ENCODE measurements at places on chromosomes 3 and 15.

- no peak for DNase-seq
Measured at GRCh38 chr3:12766541-12766940, 7.5 kb upstream of the TMEM40 start.

- DNase-seq = no peak
Measured at GRCh38 chr3:127987309-127987995, 64.8 kb upstream of the SEC61A1 start.

DNA sequence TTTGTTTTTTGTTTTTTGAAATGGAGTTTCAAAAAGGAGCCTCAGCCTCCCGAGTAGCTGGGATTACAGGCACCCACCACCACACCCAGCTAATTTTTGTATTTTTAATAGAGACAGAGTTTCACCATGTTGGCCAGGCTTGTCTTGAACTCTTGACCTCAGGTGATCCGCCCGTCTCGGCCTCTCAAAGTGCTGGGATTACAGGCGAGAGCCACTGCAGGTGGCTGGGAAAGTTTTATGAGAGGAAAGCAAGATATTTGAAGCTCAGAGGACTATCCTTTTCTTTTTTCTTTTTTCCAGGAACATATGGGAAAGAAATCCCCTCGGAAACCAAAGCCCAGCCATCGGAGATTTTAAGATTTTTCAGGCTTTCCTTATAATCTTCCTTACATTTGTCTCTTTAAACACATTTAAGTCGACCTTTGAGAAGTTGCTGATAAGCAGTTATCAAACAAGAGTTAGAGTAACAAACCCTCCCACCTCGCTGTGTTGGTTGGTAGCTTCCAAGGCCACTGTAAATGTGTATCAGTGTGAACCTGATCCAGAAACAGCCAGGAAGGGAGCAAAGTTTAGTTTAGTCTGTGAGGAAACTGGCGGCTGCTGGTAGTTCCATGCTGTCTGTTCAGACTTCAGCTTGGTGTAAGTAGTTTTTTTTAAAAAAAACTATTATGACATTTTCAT, 34.5 kb upstream of the MAP3K13 start:
- DNase-seq = no peak

DNA sequence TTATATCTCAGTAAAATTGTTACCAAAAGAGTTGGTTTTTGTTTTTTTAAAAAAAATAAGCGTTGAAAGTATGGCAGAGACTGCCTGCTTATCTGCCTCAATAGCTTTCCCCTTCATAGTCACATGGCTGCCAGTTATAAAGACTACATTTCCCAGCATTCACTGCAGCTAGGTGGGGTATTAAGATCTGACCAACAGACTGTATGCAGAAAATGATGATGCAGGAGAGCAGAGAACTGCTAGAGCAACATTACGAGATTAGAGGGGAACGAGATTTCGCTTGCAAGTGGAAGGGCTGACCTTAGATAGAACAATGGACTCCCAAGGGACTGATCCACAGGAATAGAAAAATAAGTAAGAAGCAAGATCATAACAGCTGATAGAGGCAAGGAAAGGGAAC, 14.3 kb downstream of the RHOA start:
- peak; percentile 34 for DNase-seq

DNA sequence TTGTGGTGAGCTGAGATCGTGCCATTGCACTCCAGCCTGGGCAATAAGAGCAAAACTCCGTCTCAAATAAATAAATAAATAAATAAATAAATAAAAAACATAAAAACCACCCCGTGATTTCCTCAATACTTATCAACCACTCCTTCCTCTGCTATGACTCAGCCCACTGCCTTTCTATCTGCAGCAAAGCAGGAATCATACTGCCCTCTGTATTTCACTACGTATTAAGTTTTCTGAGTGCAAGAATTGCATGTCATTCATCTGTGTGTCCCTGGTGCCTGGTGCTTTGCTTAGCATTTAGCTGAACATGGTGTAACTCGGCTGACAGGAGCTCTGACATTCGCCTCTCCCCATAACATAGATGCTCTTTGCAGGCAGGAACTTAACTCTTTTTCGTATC, 7.1 kb downstream of the LSG1 start:
- DNase-seq = peak; percentile 16

- no peak for DNase-seq
Measured at GRCh38 chr3:56443372-56443771, 24.9 kb downstream of the ERC2 start.

GRCh38 chr3:184764191-184764590, 47.8 kb upstream of the VPS8 start:
- DNase-seq = no peak

- no peak for DNase-seq
Measured at GRCh38 chr3:98433764-98434163, 29.2 kb upstream of the OR5K1 start.

DNA sequence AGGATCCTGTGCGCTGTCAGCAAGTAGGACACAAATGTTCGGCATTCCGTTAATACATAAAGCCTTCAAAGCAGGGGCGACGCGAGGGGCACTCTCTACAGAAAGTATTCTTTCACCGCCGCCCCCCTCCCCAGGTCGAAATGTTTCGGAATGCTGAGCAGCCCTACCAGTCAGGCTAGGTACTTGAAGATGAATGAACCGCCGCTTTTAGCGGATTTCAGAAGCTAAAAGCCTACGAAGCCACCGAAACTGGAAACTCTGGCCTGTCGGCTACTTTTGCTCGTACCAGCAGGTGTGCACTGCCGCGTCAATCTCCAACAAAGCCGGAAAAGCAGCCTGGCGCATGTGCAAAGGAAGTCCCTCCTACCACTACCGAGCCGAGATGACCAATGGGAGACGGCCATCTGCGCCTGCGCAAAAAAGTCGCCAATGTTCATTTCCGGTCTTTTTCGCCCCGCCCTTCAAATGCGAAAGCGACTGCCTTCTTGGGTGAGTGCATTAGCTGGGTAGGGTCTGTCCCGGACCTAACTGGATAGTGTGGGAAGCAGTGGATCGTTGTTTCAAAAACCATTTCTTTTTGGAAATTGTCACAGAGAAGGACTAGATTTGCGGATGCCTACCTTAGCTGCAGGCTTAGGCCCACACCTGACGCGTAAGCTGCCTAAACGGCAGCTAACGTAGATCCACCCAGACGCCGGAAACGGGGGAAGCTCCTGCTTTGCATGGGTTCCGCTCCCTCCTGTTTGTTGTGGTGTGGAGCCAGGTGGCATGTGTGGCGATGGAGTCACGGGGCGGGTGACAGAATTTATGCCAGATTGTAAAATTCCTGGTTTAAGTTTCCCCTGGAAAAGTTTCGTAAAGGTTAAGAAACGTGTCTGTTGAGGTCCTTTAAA, at the start of gene WDR5B:
WDR5B (minus strand) TSS at position 301 of the 893 bp plus-strand sequence. CDS start 534 bp downstream, outside the sequence.
- DNase-seq = peak; percentile 98

GRCh38 chr15:37425541-37425940, 325.2 kb upstream of the MEIS2 start:
- DNase-seq = peak; percentile 39

DNA sequence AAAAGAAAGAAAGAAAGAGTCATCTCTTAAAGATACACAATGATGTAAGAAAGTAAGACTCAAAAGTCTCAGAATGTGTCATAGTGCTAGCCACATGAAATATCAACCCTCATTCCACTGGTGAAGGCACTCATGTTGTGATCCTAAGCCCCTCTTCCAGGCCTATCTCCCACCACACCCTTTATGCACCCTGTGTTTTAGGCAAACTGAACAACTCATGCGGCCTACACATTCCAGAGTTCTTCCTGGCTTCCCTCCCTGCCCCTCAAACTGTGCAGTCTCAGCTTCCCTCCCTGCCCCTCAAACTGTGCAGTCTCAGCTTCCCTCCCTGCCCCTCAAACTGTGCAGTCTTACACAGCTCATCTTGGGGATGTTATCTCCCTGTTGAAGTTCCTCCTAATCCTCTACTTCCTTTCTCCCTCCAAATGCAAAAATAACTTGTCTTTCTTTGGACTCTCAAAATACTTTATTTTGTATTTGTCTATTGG, 69.0 kb upstream of the FNDC3B start:
- peak; percentile 59 for DNase-seq

DNA sequence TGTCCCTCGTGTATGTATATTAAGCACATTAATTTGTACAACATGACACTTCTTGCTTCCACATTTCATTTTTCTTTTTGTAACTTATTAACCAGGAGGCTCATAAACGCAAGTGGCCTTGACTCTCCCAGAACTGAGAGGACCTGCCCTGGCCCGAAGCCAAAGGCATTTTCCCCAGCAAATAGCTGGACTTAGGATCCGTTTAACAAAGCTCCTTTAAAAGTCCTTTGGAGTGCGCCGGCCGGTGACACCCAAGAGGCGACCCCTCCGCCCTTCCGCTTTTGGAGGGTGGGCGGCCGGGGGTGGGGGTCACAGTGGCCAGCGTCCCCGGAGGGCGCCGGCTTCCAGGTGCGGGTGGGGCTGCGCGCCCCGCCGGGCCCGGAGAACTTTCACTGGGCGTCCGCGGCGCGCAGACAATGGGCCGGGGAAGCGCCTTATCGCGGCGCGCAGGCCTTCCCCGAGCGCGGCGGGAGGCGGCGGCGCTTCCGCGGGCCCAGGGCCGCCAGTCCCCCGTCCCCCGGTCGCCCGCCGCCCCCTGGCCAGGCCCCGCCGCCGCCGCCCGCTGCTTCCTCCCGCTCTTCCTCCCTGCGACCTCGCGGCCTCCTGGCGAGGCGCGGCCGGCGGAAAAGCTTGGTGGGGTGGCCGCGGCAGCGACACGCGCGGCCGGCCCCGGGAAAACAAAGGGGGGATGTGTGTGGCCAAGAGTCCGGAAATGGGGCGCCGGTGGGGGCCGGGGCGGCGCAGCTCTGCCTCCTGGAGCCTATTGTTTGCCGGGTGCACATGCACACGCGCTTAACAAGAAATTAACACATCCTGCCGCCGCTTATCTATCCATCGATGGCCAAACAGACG, 613.4 kb downstream of the MCTP2 start:
- no peak for DNase-seq

DNA sequence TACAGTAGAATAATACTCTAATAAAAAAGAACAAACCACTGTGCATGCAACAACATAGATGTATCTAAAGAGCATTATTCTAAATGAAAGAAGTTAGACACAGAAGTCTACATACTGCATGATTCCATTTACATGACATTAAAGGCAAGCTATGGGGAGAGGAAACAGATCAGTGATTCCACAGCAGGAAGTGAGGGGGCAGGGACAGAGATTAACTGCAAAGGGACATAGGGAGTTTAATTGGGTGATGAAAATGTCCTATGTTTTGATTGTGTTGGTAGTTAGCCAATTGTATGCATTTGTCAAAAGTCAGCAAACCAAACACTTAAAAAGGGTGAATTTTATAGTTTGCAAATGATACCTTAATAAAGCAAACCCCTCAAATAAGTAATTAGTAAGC, 13.8 kb downstream of the CRYGS start:
- DNase-seq = no peak

GRCh38 chr3:192106543-192106942, 620.8 kb downstream of the FGF12 start:
- no peak for DNase-seq

DNA sequence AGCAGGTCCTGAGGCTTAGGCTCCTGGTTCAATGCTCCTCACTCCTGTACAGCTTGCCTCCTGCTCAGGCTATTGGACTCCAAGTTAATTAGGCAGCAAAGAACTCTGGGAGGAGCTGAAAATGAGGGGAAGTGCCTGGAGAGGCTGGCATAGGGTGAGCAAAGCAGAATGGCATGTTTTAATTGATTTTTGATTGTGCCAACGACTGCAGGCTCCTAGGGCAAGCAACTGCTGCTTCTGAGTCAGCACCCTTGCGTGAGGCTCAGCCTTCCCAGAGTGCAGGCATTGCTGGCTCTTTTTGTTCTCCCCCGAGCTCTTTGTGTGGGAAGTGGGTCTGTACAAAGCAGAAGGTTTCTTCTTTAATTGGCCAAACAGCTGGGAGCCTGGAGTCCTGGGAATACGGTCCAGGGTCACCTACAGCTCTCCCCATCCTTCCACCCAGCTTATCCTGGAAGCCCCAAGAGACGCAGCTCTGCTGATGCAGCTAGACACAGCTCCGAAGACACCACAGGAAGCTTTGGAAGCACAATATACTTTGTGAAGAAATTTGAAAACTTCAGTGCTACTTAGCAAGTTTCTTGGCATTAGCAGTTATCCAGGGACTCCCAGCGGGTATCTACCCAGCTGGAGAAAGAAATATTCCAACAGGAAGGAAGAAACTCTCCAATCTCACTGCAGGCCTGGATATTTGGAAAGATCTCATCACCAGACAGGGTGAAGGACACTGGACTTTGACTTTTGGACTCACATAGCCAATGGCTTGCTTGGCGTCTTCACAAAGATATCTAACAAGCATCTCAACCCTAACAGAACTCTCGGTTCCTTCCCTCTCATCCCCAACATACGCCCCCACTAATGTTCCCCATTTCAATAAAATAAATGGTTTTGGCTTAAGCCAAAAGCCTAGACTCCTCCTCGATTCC, 76.8 kb downstream of the BDH1 start:
- DNase-seq = peak; percentile 48

DNA sequence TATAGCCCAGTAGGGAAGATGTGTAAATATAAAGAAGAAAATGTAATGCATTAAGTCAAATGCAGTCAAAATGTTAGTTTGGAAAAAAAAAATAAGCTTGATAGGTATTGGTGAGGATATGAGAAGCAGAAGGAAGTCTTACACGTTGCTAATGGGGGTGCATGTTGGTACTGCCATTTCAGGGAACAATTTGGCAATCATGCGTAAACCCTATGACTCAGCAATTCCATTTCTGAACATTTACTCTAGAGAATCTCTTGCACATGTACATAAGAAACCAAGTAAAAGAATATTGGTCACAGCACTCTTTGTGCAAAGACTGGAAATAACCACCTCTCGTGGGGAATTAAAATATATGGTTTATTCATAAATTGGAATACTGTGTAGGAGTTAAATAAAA, 35.5 kb upstream of the TIMP4 start:
- peak; percentile 81 for DNase-seq

GRCh38 chr3:181363231-181363630, 348.5 kb upstream of the SOX2 start:
- DNase-seq = no peak

GRCh38 chr15:82298520-82298919, 35.9 kb downstream of the SAXO2 start:
- no peak for DNase-seq

DNA sequence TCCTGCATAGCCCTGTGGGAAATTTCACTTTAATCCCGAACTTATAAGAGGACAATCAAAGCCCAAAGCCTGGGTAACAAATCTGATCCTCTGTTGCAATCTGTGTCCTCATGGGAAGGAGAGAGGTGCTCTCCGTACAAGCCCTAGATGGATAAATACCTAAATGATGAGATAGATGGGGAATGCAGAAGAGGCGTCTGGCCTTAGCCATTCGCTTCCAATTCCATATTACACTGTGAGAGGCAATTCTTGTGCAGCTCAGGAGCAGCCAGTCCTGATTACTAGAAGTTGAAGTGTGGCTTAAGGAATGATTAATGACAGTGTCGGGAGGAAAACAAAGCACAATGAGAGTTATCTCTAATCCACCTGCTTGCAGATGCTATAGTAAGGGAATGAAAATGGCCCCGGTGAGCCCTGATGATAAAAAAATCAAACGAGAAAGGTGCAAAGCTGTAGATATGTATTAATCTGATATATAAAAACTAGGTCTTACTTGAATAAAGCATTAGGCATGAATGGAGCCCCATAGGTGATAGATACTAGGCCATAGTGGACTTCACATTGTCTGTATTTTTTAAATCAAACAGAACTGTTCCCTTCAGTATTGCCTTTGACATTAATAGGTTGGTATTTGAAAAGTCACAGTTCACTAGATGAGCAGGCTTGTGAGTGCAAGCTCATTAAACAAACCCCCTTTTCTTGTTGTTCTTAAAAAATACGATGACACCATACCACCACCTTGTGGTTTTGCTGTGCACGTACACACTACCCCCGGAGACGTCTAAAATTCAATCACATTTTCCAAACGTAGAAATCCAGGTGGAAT, 54.2 kb upstream of the TMCO5A start:
- peak; percentile 69 for DNase-seq

- peak; percentile 53 for DNase-seq
Measured at GRCh38 chr3:55434789-55435188, 52.3 kb downstream of the WNT5A start.

- DNase-seq = no peak
Measured at GRCh38 chr3:81816473-81817250, 55.2 kb upstream of the GBE1 start.
